Stimulated activated naive CD8-positive, alpha-beta T cell treated with anti-CD3 and anti-CD28 coated beads, Interleukin-15, amount 100 ng/mL, for 72 hours (primary cell): ENCODE measurements at places on chromosomes 1 and 21.

- no peak for DNase-seq
These were observed 10.6 kb downstream of the RHBG start for GRCh38 chr1:156379420-156380165.

DNA sequence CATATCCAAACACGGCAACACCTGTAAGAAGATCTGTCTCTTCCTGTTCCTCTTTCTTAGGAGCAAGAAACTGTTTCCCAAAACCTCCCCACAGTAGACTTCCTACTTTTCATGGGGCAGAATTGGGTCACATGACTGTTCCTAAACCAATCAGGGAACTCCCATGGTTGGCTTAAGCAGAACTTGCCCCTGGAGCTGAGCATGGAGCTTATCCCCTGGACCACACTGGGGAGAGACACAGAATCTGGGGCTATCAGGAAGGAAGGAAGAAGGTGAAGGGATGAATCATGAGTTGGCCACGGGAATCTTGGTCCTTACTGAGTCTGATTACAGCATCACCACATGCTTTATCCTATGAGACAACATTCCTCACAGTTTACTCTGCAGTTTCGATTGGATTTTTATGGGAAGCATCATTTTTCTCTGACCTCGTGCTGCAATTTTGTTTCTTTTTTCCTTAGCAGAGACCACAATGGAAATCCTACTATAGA, 81.8 kb downstream of the CDC7 start:
- no peak for DNase-seq

DNA sequence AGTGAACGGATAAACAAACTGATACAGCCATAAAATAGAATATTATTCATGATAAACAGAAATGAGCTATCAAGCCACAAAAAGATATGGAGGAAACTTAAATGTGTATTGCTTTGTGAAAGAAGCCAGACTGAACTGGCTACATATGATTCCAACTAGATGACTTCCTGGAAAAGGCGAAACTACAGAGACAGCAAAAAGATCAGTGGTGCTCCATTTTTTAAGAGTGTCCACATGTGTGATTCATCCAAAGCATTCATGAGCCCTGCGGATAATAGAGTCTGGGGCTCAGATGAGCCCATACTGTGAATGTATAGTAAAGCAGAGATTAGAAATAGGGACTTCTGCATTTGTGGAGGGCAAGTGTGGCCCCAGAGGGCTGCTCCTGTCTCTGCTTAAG, 7.8 kb upstream of the TMEM222 start:
- no peak for DNase-seq

DNA sequence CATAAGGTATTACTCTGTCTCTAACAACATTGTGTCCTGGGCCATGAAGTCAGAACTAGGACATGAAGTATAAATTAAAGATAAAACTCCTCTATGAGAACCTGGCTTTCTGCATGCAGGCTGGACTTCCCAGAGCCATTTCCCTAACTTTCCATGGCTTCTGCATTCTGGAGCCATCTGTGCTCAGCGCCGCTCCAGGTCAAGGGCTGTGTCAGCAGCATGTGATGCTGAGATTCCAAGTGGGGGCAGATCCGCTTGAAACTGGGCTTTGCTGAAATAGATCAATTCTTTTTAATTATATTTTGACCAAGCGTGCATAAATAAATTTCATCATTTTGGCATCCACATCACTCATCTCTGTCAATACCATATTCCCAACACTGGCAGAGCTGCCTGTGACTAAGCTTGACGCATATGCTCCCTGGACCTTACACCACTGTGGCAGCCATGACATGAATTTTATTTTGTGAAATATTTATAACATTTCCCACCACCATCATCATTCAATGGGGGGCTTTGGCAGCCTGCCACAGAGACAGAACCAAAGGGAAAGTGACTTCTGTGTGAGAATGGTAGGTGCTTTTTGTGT, 110.4 kb upstream of the KCNK1 start:
- no peak for DNase-seq

DNA sequence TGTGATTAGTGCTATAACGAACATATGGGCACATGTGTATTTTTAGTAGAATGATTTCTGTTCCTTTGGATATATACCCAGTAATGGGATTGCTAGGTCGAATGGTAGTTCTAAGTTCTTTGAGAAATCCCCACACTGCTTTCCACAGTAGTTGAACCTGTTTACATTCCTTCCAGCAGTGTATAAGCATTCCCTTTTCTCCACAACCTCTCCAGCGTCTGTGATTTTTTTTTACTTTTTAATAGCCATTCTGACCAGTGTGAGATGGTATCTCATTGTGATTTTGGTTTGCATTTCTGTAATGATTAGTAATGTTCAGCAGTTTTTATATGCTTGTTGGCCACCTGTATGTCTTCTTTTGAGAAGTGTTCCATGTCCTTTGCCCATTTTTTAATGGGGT, 81.8 kb upstream of the SLC44A3 start:
- no peak for DNase-seq

DNA sequence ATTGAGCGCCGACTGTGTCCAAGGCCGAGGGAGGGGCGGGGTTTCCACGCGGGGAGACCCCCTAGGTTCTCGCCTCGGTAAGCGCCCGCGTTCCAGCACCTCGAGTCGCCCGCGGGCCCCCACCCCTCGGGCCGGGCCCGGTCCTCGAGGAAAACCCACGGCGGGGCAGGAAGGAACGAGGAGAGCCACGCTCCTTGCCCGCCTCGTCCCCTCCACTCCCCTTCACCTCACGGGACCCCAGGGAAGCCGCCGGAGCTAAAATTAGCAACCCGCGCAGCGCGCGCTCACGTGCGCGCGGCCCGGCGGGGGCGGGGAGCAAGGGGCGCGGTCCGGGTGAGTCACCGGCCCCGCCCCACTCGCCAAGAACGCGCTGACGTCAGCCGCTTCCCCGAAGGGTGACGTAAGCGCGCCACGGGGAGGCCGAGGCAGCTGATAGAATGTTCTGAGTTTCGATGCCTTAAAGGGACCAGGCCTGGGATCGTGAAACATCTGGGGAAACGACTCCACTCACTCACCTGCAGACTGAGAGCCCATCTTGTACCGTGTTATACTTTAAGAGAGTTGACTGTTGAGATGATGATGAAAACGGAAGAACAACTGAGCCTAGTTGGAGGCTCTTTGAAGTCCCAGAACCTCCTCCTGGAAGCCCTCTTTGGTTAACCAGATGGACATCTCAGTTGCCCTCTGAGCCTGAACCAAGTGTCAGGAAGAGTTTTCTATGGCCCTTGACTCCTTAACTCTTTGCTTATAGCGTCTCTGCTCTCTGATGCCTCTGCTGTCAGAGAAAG, 49.7 kb upstream of the ATF3 start:
- DNase-seq, result peak; percentile 91

GRCh38 chr1:201049248-201049831, 25.8 kb upstream of the KIF21B start:
- no peak for DNase-seq

GRCh38 chr1:219752645-219753044, 139.7 kb upstream of the ZC3H11B start:
- DNase-seq, result no peak
